ENCODE measurements at places on chromosomes 7 and 10. TPM values are rescaled to one million over a fixed set of nuclear protein-coding genes. Genes with fewer than 3 reads are reported as not detected.

DNA sequence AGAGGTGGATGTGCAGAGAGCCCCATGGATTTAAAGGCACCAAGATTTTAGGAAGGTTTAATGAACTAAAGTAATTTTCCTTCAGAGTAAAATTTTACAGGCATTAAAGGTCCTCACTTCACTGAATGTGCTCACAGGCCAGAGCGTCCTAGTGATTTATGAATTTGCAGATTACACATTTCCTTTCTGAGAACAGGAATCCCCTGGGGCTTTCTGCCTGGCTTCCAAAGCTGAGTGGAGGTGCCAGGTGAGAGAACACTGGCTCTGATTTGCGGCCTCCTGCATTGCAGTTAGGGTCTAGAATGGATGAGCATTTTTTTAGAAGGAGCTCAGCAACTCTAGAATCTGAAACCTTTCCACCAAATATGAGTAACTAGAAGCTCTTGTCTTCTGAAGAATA, 194.3 kb downstream of the SORCS3 start:
- DNase-seq = no peak

DNA sequence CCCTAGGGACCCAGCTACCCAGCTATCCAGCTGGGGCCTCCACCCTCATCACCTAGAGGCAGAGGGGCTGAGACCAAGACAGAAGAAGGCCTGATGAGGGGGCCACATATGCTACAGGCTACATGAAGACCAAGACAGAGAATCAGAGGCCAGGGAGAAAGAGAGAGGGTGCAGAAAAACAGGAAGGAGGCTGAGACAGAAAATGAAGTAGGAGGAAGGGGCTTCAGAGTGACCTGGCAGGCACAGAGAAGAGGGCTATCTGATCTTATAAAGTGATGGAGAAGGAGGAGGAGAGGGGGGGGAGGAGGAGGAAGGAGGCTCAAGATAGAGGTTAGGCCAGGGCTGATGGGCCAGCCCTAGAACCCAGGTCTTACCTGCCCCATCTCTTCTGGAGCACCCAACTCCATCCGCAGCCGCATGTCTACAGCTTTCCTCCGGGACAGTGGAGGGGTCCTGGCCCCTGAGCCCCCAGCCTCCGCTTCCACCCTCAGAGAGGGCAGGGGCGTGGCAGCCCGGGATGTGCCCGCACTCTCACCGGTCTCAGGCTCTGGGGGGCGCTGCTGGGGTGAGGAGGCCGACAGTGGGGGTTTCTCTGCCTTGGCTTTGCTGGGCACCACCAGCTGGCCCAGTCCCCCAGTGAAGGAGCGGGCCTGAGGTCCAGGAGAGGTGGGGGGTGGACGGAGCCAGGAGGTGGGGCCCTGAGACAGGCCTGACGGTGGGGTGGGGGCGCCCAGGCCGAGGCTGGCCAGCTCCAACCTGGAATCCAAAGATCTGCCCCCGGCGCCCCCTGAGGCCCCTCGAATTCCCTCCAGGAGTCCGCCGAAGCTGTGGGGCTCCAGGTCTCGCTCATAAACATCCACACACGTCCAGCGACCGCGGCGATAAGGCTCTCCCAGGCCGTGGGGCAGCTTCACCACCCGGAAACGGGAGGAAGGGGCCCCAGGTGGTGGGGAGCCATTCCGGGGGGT, 1.8 kb downstream of the TSC22D4 start:
- DNase-seq = peak; percentile 75

- DNase-seq = no peak
Measured at GRCh38 chr7:91636129-91636724, 244.3 kb downstream of the MTERF1 start.

DNA sequence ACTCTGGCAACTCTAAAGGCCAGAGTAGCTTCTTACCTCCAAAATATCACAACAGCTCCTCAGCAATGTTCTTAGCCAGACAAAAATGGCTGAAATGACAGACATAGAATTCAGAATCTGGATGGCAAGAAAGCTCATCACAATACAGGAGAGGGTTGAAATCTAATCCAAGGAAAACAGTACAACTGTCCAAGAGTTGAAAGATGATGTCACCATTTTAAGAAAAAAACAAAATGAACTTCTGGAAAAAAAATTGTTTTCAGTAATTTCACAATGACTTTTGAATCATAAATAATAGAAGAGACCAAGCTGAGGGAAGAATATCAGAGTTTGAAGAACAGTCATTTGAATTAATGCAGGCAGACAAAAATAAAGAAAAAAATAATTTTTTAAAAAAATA, 479.5 kb downstream of the ZWINT start:
- no peak for DNase-seq

GRCh38 chr10:79192677-79193003, 123.9 kb downstream of the ZMIZ1 start:
- DNase-seq = no peak

GRCh38 chr10:63084690-63085382, 48.3 kb upstream of the NRBF2 start:
- no peak for DNase-seq

DNA sequence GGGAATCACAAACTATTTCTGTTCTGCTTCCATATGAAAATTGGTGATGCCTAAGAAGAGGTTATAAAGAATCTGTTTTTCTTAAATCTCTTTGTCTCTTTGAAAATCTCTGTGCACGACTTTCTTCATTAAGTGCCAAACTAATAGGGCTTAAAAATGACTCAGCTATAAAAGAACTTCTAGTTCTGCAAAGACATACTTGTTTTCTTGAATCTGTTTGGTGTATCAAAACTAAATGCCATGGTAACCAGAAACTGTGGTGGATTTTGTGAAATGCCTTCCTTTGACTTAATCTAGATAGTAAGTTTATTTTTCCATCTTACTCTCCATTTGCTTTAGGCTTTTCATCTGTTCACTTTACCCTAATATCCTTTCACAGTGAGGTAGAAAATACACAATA, 417.8 kb downstream of the PARD3 start:
- DNase-seq = no peak

DNA sequence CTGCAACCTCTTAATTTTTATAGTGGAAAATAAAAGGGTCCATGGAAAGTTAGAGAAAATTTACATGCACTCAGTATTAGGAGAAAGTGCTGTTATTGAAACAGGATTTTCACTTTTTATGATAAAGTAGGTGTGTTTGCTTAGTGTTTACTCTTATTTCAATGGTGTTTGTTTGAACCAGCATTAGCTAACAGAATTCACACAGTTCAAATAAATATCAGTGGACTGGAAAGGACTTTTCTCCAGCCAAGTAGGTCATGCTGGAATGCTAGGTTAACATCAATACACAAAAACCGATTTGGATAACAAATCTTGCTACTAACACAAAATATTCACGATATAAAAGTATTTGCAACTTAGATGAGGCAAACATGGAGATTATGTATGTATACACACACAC, 49.4 kb upstream of the BET1 start:
- no peak for DNase-seq

GRCh38 chr7:158933468-158934139, 77.2 kb downstream of the DYNC2I1 start:
- no peak for DNase-seq

DNA sequence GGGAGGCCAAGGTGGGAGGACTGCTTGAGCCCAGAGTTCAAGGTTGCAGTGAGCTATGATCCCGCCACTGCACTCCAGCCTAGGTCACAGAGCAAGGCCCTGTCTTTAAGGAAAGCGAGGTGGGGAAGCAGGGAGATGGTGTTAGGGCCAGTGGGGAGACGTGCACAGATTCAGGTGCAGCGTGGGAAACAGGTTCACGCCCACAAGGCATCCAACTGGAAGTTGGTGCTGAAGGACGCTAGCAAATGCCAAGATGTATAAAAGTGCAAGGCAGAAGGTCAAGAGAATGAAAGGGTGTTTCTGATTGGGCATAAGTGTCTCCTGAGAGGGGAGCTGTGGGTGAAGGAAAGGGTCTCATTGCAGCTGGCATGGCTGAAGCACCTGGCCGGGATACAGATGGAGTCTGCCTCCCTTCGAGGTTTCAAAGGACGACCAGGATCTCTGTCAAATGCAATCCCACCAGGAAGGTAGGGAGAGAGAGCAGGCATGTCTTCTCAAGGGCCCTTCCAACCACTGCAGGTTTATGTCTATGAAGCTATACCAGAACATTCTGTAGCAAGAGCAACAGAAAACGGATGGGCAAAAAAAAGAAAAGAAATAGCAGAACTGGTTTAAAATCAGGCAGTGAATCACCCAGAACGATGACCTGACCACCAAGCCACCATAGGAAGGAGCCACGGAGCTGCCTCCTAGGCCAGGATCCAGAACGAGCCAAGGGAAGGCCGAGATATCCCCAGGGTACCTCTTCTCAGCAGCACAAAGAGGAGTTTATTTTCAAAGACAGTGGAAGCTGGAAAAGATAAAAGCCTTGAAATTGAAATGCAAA, 43.2 kb downstream of the GSDME start:
- no peak for DNase-seq

DNA sequence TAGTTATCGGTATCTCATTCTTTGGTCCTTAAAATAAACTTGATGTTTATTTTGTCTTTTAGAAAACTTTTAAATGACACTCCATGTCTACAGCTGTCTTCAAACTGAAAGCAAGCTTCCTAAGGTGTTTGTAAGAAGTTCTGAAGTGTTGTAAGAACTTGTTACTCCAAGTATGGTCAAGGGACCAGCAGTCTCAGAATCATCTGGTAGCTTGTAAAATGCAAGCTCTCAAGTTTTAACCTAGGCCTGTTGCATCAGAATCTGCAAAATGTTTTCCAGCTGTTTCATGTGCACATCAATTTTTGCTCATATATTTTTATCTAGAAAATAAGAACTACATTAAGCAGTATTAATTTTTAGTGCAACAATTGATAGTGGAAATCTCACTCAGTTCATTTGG, 104.1 kb downstream of the THSD7A start:
- DNase-seq = no peak

DNA sequence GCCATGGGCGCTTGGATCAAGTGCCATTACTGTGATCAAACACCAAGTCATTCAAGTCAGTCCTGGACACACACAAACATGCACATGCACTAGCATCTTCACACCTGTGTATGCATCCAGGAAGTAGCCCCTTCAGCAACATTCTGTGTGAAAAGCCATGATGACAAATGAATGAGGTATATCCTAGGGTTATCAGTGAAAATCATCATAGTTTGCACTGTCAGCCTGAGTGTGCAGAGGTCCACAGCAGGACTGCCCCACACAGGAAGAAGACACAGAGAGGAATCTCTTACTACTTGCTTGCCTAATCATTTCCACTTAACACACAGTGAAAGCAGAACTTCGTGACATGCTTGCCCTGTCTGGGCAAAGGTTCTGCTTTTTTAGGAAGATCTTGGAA, 184.0 kb upstream of the ADO start:
- DNase-seq = no peak

DNA sequence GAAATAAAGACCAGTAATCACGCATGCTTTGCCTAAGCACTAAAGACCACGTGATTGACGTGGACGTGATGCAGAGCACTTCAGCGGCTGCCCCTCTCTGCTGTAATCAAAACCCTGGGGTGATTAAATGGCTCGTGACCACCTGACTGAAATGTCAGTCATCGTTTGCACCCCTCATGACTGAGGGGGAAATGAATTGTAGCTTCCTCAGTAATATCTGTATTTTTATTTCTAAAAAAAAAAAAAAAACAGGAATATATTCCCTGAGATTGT, 148.1 kb upstream of the RSU1 start:
- DNase-seq = no peak

GRCh38 chr10:113059371-113059780, 109.3 kb downstream of the TCF7L2 start:
- no peak for DNase-seq

DNA sequence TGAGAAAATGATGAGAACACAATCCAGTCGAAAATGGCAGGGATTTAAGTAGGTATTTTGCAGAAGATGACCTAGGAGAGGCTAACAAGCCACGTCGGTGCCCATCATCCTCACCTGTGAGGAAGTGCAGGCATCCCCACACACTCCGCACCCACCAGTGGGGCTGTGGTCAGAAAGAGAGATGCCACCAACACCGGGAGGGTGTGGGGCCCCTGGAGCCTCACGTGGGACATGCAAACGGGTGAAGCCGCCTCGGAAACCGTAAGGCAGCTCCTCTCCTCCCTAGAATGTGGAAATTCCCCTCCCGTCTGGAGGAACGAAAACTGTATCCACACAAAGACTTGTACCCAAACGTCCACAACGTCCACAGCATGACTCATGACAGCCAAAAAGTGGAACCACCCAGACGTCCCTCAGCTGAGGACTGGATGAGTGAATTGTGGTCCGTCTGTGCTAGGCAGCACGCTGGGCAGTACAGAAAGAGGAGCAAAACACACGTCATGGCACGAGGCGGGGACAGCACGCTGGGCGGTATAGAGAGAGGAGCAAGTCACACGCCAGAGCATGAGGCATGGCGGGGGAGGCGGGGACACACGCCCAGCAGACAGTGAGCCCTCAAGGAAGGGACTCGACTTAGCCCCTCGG, 246.0 kb downstream of the ELFN1 start:
- DNase-seq = no peak

- no peak for DNase-seq
Measured at GRCh38 chr7:41529831-41530230, 173.1 kb downstream of the INHBA start.

The AEBP1 gene
- 32.6 TPM for total RNA-seq

The AKR1D1 gene
- total RNA-seq = not detected

The AGMO gene
- not detected for total RNA-seq

The CHRM2 gene
- not detected for total RNA-seq

The POLR2J2 gene
- total RNA-seq = 6.9 TPM

The PPP1R17 gene
- not detected for total RNA-seq

The CFTR gene
- not detected for total RNA-seq

The RSPH10B2 gene
- total RNA-seq = 0.32 TPM

All from activated naive CD8-positive, alpha-beta T cell treated with anti-CD3 and anti-CD28 coated beads for 36 hours (primary cell).